Activated naive CD4-positive, alpha-beta T cell treated with anti-CD3 and anti-CD28 coated beads, Interleukin-2, amount 10 ng/mL, durations not matched to agents 7 days and 5 days (primary cell): ENCODE measurements at places on chromosomes 13 and 19.

GRCh38 chr19:43759515-43759914 lies 4.8 kb upstream of the SMG9 start:
- no peak for DNase-seq
- peaks cover 3% of the 10 kb centered on the region for H3K27me3 ChIP-seq
- H3K4me1 ChIP-seq, result peaks cover 51% of the 10 kb centered on the region
- H3K4me3 ChIP-seq, result no peak overlapping the region
- peaks cover 18% of the 10 kb centered on the region for H3K36me3 ChIP-seq
- no peak overlapping the region for H3K27ac ChIP-seq

- no peak overlapping the region for H3K27ac ChIP-seq
- H3K36me3 ChIP-seq, result no peaks in the 10 kb centered on the region
- no peak for DNase-seq
- peaks cover 3% of the 10 kb centered on the region for H3K4me1 ChIP-seq
- no peak overlapping the region for H3K4me3 ChIP-seq
Measured at GRCh38 chr19:57665261-57665806, 3.4 kb upstream of the ZSCAN4 start.

GRCh38 chr13:25860862-25861261 lies 191.0 kb downstream of the SHISA2 start:
- no peak overlapping the region for H3K27ac ChIP-seq
- no peaks in the 10 kb centered on the region for H3K4me1 ChIP-seq
- H3K36me3 ChIP-seq, result no peaks in the 10 kb centered on the region
- no peak overlapping the region for H3K4me3 ChIP-seq

DNA sequence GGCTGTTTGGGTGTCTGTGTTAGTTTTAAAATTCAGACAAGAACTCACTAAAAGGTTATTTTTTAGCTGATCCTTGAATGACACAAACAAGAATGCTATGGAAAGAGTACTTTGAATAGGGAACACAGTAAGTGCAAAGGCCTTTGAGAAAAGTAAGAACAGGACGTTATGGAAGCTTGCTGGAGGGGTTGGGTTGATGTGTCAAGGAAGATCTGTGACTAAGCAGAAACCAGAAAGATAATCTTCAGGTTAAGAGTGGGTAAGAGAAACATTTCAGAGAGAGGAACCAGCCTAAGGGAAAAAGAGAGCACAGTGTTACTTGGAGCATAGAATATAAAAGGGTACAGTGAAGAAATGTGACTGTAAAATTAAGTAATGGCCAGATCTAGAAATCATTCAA lies 41.2 kb upstream of the TRPC4 start:
- H3K27ac ChIP-seq, result no peak overlapping the region
- DNase-seq, result no peak
- no peak overlapping the region for H3K4me3 ChIP-seq
- no peaks in the 10 kb centered on the region for H3K4me1 ChIP-seq

GRCh38 chr13:45219938-45220375 lies 19.1 kb upstream of the KCTD4 start:
- no peak overlapping the region for H3K4me3 ChIP-seq
- H3K36me3 ChIP-seq, result peaks cover 2% of the 10 kb centered on the region
- no peak for DNase-seq
- no peak overlapping the region for H3K27ac ChIP-seq
- no peaks in the 10 kb centered on the region for H3K4me1 ChIP-seq
- H3K27me3 ChIP-seq, result no peaks in the 10 kb centered on the region

- H3K36me3 ChIP-seq, result no peaks in the 10 kb centered on the region
- no peak overlapping the region for H3K4me3 ChIP-seq
- H3K4me1 ChIP-seq, result no peaks in the 10 kb centered on the region
- H3K27me3 ChIP-seq, result no peaks in the 10 kb centered on the region
- no peak for DNase-seq
Measured at GRCh38 chr13:18964942-18965341, 216.7 kb downstream of the TUBA3C start.

DNA sequence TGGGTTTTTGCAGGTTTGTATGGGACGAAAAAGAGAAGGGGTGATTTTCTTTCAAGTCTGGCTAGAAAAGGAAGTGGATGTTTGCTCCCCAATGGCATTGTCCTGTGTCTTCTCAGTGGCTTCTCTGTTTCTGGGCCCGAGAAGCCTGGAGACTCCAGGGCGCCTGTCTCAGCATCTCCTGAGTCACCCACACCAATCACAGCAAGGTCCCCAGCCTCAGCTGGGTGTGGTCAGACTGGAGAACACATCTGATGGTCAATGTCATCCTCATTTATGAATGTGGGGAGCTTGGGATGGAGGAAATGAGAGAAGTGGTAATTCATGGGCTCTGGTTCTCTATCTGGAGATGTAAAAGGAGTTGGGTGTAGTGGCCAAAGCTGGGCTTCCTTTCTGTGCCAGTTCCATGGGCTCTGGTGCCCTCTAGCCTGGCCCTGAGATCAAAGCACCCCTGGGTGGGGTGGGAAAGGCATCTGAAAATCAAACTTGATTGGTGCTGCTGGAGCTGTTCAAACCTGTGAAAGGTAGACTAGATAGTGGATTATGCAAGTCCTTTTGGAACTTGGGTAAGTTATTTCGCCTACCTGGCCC lies 13.4 kb downstream of the RASL11A start:
- no peaks in the 10 kb centered on the region for H3K4me1 ChIP-seq
- DNase-seq, result no peak
- peaks cover 5% of the 10 kb centered on the region for H3K27me3 ChIP-seq
- H3K27ac ChIP-seq, result no peak overlapping the region
- H3K36me3 ChIP-seq, result no peaks in the 10 kb centered on the region
- no peak overlapping the region for H3K4me3 ChIP-seq

DNA sequence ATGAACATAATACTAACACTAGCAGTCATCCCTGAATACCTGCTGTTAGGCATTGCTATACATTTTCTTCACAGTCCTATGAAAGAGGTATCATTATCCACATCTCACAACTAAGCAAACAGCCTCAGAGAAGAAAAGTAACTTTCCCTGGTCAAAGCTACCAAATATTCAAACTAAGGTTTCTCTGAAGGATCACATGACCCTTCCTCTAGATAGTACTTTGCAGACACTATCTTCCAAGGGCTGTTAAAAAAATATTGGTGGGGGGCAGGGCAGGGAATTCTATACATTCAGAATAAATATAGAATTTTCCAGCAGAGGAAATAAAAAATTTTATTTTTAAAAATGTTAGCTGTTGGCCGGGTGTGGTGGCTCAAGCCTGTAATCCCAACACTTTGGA lies 3.1 kb downstream of the SLC25A30 start:
- H3K27ac ChIP-seq, result peak overlapping the region; percentile 3
- H3K4me3 ChIP-seq, result peak overlapping the region; percentile 41
- no peaks in the 10 kb centered on the region for H3K27me3 ChIP-seq
- H3K4me1 ChIP-seq, result peaks cover 29% of the 10 kb centered on the region
- DNase-seq, result no peak
- H3K36me3 ChIP-seq, result peaks cover 11% of the 10 kb centered on the region

DNA sequence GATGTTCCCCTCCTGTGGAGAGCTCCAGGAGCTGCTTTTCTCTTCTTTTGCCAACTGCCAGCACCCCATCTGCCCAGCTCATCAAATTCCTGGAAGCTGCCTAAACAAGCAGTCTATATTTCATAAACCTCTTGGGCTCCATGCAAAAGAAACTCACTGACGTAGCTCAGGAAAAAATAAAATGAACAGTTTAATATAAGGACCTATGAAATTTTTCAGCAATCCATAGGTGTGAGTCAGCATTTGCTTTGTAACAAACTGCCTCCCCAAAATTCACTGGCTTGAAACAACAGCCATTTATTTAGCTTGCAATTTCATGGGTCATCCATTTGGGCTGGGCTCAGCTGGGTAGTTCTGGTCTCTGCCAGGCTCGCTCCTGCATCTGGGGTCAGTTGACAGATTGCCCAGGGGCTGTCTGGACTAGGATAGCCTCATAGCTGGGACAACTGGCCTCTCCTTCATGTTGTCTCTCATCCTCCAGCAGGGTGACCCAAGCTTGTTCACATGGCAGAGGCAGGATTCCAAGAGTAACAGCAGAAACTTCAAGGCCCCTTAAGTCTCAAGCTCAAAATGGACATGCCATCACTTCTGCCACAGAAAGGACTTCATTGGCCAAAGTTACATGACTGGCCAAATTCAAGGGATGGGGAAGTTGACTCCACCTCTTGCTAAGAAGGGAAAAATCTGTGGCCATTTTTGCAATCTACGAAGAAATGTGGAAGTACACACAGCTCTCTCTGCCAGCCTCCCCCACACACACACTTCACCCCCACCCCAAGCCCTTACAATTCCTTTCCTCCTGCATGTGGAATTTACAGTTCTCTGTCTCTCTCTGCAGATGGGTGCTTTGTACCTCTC lies 7.9 kb upstream of the PVR start:
- no peak overlapping the region for H3K27ac ChIP-seq
- DNase-seq, result no peak
- peaks cover 21% of the 10 kb centered on the region for H3K27me3 ChIP-seq
- no peaks in the 10 kb centered on the region for H3K36me3 ChIP-seq
